Sigmoid colon (tissue), 7 donors: ENCODE measurements at places on chromosomes 7 and 10. TPM values are rescaled to one million over a fixed set of nuclear protein-coding genes. Genes with fewer than 3 reads are reported as not detected.

The TSC22D4 gene
- total RNA-seq: 29.5 TPM

The PKD2L1 gene
- not detected for total RNA-seq

The CLDN3 gene
- 1.1 TPM for total RNA-seq

The CYP2C19 gene
- total RNA-seq: not detected

The LOXL4 gene
- 15.8 TPM for total RNA-seq

GRCh38 chr7:51606601-51607154 is 290.1 kb upstream of the COBL start:
- no peak for DNase-seq

GRCh38 chr7:39304178-39304577 is 262.0 kb upstream of the YAE1 start:
- no peak for DNase-seq

DNA sequence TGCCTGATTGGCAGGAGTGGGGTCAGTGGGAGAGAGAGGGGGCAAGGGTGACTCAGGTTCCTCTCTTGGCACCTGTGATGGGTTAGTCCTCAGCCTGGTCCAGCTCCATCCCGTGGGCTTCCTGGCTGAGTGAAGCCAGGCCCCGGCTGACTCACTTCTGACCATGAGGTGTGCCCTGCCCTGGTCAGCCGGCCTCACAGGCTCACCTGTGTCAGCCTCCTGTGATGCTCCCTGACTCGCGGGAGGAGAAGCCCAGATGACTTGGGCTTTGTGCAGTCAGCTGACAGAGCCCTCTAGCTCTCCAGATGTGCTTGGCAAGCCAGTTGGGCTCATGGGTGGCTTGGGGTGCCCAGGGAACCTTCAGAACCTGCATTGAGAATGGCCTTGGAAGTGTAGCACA is 16.0 kb upstream of the PPIF start:
- DNase-seq: no peak

DNA sequence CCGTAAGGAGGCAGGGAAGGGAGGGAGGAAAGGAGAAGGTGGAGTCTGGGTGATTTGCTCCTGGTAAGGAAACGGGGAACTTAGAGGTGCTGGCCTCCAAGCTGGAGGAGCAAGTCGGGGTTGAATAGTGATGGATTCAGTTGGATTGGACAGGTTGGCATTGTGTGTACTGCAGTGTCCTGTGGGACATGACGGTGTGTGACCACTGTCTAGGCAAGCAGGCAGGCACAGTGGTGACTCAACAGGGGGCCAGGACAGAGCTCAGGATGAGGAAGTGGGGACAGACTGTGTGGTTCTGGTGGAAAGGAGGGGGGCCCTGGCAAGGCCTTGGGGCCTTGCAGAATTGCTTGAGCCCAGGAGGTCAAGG is 48.8 kb downstream of the COL26A1 start:
- DNase-seq: no peak

DNA sequence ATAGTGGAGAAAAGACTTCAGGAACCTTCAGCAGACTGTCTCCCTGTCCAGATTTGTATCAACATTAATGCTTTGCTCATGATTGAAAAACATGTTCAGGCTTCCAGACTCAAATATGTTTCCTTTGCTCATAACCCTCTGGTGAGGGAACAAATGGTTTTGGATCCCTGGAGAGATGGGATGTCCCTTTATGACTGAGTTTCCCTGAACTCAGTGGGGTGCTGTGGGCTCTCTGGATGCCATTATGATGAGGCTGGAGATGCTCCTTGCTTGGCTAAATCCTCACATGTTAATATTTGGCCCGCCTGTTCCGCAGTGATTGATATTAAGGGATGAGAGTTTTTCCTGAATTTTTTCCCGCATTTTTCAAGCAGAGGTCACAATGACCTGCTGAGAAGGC is 749.4 kb downstream of the SUGCT start:
- DNase-seq: no peak

DNA sequence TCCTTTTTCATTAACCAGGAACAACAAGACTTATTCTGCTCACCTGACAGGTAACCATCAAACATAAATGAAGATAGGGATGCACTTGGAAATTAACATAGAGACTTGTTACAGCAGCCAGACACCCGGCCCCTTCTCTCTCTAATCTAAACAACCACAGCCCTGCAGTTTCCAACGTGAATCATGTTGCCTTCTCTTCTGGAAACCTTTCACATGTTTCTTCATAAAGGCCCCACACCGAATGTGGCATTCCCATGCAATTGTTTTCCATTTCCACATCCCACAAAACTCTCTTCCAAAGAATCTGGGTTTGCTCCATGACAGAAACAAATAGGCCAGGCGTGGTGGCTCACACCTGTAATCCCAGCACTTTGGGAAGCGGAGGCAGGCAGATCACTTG is 15.0 kb upstream of the WDR86 start:
- no peak for DNase-seq
